ENCODE measurements at places on chromosomes 12 and 14.

DNA sequence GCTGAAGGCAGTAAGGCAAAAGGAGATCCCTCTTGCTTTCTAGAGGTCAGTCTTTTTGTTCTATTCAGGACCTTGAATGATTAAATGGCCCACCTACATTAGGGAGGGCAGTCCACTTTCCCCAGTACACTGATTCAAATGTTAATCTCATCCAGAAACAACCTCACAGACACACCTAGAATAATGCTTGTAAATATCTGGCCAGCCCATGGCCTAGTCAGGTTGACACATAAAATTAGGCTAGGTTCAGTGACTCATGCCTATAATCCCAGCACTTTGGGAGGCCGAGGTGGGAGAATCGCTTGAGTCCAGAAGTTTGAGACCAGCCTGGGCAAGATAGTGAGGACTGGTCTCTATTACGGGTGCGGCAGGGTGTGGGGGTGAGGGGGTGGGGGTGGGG lies 43.5 kb downstream of the MIPOL1 start:
- DNase-seq, result no peak

DNA sequence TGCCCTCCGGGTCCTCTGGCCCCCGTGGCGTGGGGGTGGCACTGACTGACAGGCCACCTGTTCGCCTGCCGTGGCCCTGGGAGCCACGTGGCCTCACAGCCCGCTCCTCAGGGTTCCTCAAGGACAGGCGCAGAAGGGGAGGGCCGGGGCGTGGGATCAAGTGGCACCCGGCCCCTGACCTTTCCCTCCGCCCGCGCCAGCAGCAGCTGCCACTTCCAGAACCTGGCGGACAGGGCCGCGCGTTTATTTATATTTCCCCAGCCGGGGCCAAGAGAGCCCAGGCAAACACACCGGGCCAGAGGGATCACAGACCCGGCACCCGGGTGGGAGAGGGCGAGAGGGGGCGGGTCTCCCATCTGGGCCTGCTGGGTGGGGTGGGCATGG lies 92.6 kb downstream of the RFLNA start:
- no peak for DNase-seq

DNA sequence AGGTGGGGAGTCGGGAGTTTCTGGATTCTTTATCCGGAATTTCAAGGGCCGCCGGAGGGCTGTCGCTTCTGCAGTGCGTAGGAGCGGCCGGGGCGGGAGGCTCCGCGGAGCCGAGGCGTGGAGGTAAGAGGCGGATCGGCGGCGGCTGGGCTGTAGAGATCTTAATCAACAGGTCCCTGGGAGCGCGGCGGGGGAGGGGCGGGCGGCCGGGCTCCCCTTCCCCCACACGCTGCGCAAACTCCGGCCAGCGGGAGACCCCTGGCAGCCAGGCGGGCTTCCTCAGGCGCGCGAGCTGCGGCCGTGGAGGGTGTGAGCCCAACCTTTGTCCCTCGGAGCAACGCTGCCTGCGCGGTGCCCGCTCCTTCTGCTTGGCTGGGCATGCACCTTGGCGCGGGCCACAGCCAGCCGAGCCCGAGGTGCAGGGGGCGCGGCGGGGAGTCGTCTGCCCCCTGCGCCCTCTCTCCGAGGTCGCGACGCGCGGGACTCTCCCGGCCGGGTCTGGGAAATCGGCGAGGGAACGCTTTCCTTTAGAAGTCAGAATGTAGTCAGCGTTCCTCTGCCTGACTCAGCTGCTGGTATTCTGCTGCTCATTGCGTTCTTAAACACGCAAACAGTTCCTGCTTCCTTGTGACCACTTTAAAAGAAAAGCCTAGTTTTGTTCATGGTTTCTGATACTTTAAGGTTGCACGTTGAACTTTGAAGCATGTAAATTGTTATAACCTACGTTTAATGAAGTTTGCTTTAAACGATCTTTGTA lies at the start of gene PALS1:
PALS1 (plus strand) TSS at position 25 of the 757 bp plus-strand sequence. CDS start 37,736 bp downstream, outside the sequence.
- no peak for DNase-seq

DNA sequence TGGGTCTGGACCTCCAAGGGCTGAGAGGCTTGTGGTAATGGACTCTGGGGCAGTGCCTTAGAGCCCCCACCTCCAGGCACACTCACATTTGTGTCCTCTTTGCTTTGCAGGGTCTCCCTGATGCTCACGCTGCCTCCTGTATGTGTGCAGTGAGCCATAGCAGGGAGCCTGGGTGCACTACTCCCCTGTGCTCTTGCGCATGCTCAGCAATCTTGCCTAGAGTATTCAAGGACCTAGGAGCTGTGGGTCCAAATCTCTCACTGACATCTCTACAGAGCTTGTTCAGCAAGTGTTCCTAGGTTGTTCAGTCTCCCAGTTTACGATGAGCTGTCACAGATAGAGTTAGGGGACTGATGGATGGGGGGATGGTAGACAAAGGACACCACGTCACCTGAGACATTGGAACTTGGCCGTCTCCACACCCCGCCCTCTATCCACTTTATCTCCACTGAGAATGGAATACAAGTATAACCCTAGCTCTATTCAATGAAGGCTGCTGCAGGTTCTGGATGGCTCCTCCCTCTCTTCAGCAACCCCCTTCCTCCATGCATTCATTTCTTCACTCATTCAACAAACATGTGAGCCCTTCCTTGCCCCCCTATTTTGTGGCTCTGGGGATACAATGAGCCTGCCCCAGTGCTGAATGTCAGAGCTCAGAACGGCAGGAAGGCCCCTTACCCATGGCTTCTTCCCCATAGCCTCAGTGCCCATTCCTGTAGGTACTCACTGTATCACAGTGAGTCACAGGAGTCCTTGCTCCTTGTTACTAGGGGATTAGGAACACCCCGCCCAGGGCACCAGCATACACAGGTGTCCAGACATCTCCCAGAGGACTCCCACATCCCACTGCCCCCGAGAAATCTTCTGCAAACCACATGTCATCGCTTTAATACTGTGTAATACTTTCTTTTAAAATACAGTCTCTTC lies 31.2 kb downstream of the FIGNL2 start:
- no peak for DNase-seq

- DNase-seq, result no peak
Measured at GRCh38 chr12:110307372-110307771, 26.3 kb downstream of the ATP2A2 start.

GRCh38 chr14:87896393-87897380 lies 96.3 kb downstream of the GALC start:
- DNase-seq, result no peak

GRCh38 chr14:99035712-99036610 lies 236.0 kb downstream of the BCL11B start:
- peak; percentile 11 for DNase-seq

GRCh38 chr14:102805941-102806340 lies 28.7 kb downstream of the TRAF3 start:
- peak; percentile 46 for DNase-seq

DNA sequence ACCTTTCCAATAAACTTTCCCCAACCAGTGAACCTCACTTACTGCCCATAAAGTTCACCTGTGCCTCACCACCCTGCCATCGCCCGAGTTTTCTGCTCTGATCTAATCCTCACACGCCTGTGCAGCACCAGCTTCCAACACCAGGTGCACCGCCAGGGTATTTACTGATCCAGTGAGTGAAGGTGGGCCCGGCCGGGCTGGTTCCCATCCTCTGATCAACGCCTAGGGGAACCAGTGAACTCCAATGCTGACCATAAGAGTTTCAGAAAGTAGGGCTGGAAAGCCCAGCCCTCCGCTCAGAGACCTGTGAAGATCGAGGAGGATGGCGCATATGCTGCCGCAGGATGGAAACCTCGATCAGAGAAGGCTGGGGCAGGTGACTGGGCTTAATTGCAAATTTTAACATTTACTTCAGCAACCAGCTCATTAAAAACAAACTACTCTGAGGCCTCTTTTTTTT lies 685 bp upstream of the MYL6B start:
- DNase-seq, result peak; percentile 80

DNA sequence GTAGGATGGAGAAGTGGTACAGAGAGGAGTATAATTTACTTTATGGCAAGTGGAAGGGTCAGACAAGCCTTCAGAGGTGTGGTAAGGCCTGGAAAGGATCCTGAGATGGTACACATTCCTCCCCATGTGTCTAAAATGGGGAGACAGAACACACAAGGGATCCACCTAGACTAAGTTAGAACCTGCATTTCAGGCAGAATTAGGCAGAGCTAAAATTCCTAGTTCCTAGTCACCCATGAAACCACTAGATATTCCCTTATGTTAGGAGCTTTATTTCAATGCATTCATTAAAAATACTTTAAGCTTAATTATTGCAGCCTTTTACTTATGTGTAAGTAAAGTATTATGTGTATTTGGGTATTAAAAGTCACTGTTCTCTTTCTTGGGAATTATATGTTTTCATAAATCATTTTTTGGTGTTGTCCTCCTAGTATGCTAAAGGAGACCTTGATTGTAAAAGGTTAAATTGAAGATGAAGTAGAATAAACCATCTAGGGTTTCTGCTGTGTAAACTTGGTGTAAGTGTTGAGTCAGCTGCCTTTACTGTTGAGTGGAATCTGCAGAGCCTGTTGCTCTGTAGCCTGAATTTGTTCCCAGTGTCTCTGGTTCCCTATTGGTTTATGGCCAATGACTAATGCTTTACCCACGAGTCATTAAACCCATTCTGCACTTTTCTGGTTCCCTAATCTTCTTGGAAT lies 423.2 kb downstream of the ATP23 start:
- DNase-seq, result no peak

DNA sequence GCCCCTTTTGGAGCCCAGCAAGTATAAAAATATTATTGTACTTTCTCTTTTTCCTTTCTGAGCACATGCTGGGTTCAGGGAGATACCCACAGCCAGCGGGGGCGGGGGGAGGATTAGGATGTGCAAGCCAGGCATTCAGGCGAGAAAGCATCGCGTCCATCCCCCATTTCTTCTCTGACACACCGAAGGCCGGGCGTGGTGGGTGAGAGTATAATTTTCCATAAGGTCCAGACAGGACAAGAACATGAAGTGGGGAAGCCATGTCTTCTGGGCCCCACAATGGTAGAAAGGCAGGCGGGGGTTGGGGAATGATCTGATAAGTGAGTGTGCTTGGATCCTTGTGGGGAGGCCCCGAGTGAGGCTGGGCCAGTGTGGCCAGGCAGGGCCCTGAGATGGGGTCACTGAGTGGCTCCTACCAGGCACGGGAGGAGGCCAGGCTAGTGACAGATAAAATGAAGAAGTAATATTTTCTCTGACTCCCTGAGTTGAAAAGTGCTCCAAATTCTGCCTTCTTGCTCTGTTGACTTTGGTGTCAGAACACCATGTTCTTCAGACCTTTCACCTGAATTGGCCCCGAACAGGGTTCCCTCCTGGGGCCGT lies 10.7 kb upstream of the LRTM2 start:
- no peak for DNase-seq

- DNase-seq, result no peak
Measured at GRCh38 chr12:88391556-88391955, 188.7 kb downstream of the KITLG start.

DNA sequence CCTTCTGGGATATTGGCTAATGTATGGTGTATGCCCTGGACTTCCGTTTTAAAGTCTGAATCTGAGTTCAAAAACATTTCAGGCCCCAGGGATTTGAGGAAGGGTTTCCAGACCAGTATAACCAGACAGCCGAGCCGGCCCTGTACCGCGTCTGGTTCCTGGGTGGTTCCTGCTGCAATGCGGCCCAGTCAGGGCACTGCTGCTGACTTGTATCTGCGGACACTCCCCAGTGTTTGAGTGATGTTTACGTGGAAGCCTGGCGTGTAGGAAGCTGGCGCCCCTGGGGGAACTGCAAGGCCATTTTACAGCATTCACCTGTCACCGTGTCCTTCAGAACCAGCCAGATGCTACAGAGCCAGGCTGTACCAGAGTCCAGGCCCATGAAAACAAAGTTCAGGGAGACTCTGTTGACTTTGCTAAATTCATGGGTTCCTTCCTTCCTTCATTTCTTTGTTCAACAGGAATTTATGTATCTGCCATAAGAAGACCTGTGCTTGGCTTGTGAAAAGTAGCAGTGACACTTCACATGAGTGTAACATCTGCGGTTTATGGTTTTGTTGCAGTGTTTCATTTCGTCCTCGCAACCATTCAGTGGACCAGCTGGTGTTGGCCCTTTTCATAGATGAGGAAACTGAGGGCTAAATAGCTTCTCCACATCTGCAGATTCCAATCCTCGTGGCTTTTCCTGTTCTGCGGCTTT lies 16.8 kb downstream of the EML1 start:
- DNase-seq, result no peak

DNA sequence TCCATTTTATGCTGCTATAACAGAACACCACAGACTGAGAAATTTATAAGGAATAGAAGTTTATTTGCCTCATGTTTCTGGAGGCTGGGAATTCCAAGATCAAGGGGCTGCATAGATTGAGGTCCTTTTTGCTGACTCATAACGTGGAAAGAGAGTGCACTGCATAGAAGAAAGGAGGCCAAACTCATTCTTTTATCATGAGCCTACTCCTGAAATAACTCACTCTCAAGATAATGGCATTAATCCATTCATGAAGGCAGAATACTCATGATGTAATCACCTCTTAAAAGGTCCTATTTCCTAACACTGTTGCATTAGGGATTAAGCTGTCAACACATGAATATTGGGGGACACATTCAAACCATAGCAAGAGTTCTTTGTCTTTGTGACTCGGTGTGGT lies 60.0 kb upstream of the FBXO33 start:
- no peak for DNase-seq

DNA sequence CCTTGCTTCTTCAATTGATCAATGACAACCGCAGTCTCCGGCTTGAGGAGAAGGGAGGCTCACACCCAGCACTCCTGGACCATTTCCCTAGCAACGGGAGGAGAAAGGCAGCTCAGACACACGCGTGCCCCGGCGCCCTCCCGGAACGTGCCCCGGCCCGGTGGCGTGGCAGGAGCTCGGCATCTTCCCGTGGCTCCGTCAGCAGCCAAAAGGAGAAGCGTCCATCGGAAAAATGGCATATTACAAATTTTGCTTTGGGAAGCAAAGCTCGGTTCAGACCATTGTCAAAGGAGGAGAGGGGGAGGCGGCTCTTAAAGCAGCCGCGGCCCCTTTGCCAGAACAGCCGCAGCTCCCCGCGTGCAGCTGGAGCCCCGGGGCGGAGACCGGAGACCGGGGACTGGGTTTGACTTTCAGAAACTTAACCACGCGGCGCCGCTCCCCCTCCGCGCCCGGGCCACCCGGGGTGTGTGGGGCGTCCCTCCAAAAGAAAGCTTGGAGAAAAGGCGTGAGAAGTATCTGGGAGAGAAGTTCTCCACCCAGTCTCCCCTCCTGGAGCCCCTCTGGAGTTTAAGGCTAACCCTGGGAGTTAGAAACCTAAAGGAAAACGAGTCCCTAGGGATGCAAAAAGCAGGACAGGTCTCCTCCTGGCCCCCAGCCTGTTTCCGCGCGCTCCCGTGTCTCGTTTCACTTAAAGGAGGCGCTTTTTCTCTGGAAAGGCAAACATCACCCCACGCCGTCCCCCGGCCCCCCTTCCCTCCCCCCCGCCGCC lies 545 bp downstream of the PPFIA2 start:
- DNase-seq, result peak; percentile 46

- no peak for DNase-seq
Measured at GRCh38 chr12:123260081-123260480, 11.6 kb downstream of the CDK2AP1 start.

DNA sequence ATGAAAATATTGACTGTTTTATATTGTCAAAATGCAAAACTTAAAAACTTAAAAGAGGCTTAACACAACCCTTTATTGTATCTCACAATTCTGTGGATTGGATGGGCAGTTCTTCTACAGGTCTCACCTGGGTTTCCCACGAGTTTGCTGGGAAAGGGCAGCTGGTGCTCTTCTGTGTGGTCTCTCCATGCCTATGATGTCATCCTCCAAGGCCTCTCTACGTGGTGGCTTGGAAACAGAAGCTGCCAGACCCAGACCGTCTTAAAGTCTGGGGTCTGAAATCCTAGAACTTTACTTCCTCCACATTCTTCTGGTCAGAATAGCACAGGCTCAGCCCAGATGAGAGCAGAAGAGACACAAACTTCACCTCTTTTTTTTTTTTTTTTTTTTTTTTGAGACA lies 36.5 kb upstream of the KICS2 start:
- no peak for DNase-seq

Measured in activated T-cell treated with anti-CD3 and anti-CD28 coated beads, Interleukin-2, amount 50 U/mL, for 24 hours (primary cell).